A549 treated with Hydrocortisone at 1 μM for 4 hours (cell line): ENCODE measurements at places on chromosomes 1 and 21. TPM values are rescaled to one million over a fixed set of nuclear protein-coding genes. Genes with fewer than 3 reads are reported as not detected.

IL24 gene
- 0.25 to 0.61 TPM (median 0.54 TPM) in 5 replicates for total RNA-seq

VHLL gene
- total RNA-seq, result not detected in 5 replicates

PLPP3 gene
- 24.6 to 31.4 TPM (median 27.6 TPM) in 5 replicates for total RNA-seq

FABP3 gene
- total RNA-seq, result not detected in 5 replicates

LCK gene
- 0.03 TPM in 1 of 5 replicates, not detected in the others for total RNA-seq

KIF17 gene
- total RNA-seq, result 1.3 to 2.8 TPM (median 2.3 TPM) in 5 replicates

LRRC53 gene
- not detected in 5 replicates for total RNA-seq

SLC30A7 gene
- total RNA-seq, result 6.2 to 12.2 TPM (median 9.7 TPM) in 5 replicates

LAD1 gene
- 0.47 to 1.4 TPM (median 0.62 TPM) in 5 replicates for total RNA-seq

SLC1A7 gene
- total RNA-seq, result 0.05 TPM in 2 of 5 replicates, not detected in the others

FBXO2 gene
- 6.1 to 10.7 TPM (median 9.5 TPM) in 5 replicates for total RNA-seq

CD1D gene
- total RNA-seq, result 0.05 to 0.08 TPM (median 0.07 TPM) in 4 of 5 replicates, not detected in the other

FAM72B gene
- 5.3 to 7.3 TPM (median 6.6 TPM) in 5 replicates for total RNA-seq

SLC44A5 gene
- 0.03 to 0.07 TPM (median 0.06 TPM) in 5 replicates for total RNA-seq

PLA2G2F gene
- total RNA-seq, result not detected in 5 replicates

CD52 gene
- not detected in 5 replicates for total RNA-seq
